Stimulated activated CD8-positive, alpha-beta memory T cell treated with anti-CD3 and anti-CD28 coated beads, Interleukin-7, amount 100 ng/mL, for 1 hour (primary cell): ENCODE measurements at places on chromosomes 4 and X.
A peak's percentile ranks its signal among the peaks of the same experiment; 100 is the strongest.

DNA sequence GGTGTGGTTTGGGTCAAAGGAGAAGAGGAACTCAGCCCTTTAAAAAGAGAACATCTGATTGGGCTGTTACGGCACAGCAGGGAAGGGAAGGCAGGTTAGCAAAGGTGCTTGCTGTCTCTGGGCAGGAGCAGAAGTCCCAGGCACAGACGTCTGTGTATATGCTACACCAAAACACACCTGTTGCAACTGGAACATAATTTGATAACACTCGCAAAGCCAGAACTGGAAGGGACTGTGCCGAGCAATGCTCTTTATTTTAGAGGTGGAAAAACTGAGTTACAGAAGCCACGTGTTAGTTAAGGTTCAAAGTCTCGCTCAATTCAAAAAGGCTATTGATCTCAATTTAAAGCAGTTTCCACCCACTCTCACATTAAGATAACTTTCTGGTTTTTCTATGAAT is 2.2 kb upstream of the FAM114A1 start:
- no peak for DNase-seq

DNA sequence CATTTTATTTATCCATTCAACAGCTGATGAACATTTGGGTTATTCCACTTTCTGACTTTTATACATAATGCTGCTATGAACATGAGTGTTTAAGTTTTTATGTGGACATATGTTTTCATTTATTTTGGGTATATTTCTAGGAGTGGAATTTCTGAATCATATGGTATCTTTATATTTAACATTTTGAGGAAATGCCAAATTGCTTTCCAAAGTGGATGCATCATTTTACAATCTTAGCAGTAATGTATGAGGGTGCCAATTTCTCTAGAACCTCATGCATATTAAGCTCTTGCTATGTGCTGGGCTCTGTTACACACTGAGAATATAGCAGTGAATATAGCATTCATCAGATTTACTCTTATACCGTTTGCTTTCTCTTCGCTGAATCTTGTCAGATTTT is 983.7 kb downstream of the STIM2 start:
- DNase-seq: no peak

- no peak for DNase-seq
These were observed 115.1 kb upstream of the SFRP2 start for GRCh38 chr4:153904011-153904410.

DNA sequence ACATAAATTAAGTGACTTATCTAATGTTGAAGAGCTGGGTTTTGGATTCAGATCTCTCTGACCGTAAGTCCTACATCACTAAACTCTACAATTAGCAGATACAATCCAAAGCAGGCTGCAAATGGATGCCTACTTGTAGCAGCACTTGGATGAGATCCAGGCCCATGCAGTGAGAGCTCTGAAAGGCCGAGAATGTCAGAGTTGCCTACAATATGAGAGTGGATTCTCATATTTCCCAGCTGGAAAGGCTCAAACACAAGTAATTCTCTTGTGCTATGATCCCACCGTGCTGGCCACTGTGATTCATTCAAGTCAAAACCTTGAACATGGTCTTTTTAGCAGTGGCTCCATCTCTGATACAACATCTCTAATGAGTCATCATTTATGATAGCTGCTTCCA is 125.4 kb upstream of the CHRDL1 start:
- no peak for DNase-seq

DNA sequence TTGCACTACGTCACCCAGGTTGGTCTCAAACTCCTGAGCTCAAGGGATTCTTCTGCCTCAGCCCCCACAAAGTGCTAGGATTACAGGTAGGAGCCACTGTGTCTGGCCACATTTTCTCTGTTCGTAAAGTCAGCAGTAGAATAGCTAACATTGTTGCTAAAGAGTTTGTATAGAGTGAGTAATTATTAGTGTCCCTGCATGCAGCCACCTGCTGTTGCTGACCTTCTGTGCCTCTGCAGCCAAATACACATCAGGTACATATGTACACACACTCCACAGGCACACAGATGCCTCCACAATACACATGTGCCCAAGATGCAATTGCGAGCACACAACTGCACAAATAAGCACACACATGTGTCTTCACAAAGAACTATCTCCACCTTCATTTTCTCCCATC is 10.9 kb downstream of the DRD5 start:
- DNase-seq: no peak

GRCh38 chrX:13700380-13700779 is 11.5 kb downstream of the RAB9A start:
- no peak for DNase-seq

DNA sequence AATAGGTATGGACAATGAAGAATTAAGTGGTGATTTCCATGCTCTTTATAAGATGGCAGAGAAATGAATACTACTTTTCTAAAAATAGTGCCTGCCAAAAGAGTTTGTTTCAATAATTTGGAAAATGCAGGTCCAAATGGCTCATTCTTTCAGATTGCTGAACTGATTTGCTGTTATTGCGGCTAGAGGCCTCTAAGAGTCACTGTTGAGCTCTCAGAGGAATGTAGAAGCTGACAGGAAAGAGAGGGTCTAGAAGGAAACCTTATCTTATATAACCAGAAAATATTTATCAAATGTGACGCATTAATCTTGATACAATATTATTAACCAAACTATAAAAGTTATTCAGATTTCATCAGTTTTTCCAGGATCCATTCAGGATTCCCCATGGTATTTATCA is 65.7 kb upstream of the PAGE1 start:
- DNase-seq: no peak

GRCh38 chr4:169715826-169716225 is 41.9 kb downstream of the HPF1 start:
- no peak for DNase-seq

GRCh38 chr4:84957514-84958420 is 8.7 kb downstream of the WDFY3 start:
- DNase-seq: no peak

- no peak for DNase-seq
These were observed 250.0 kb downstream of the CBR4 start for GRCh38 chr4:168759959-168760527.

DNA sequence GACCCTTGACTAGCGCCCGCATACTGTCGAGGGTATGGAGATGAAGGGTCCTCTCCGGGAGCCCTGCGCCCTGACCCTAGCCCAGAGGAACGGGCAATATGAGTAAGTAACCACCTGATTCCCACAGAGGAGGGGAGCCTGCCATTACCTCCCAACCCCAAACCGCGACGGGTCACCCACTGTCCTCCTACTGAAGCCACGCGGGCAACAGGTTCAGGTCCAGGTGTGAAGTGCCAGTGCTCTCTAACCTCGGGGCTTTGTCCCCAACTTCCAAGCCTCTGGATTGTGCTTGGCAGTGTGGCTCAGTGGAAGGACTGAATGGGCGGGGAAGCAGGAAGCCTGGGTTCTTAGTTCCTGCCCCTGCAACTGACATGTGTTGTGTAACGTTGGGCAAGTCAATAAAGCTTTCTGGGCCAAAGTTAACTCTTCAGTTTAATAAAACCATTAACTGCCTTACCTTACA is 694 bp downstream of the OCRL start:
- DNase-seq: no peak

DNA sequence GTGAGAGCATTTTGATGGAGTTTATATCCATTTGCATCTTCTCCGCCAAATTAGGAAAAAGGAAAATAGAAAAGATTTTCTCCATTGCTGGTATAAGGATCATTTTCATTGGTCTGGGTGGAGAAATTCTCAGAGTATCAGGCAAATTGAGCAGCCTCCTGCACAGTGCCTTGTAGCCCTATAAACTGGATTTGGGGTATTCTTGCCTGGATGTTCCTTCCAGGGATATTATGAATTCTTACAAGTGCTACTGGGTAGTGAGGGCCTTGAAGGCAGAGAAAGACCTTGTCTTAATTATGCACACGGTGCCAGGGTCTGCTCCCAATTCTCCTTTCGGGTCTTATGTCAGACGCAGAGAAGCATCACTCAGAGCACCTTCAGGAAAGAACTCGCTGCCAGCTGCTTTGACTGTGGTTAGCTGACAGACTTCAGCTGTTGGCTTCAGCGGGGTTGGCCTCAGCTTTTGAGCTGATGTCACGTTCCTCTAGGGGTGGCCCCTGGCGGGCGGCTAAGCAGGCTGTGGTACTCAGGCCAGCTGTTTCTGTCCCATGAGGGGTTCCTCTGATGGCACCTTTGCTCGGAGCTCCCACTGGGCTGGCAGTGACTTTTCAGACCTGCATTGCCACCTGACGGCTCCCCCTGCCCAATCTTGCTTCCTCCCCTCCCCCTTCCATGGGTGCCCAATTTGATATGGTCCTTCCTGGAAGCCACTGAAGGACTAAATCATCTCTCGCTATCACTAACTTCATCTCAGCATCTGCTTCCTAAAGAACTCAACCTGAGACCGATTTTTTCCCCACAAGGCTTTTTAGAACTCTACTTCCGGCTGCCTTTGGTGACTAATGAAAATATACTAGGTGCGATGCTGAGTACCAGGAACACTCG is 519.5 kb downstream of the BCOR start:
- peak; percentile 1 for DNase-seq

- DNase-seq: no peak
These were observed 95.7 kb downstream of the PSAPL1 start for GRCh38 chr4:7338876-7339623.

DNA sequence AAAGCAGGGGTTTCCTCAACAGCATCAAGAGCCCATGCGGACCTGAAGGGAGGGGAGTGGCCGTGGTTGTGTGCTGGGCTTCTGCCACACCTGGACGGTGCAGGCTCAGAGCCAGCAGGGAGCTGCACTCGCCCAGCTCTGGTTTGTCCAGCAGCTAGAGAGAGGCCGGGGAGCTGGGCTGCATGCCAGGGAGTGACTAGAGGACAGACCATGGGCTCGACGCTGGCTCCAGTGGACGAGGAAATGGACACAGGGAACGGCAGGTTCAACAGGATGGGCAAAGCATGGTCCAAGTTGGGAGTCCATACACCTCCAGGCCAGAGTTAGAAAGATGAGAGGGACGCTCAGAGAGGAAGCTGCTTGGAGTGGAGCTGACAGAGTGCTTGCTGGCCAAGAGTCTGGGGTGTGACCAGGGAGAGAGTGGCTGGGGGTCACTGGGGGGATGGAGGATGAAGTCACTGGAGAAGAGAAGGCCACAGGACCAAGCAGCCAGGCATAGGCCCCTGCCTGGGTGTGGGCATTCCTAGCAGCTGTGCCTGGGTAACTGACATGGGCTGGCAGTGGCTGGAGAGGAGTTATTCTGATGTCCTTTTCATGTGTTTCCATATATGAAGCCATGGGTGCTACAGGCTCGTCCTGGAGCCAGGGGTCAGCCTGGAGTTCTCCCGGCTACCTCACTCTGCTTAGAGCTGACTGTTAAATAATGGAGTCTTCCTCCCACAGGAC is 42.8 kb downstream of the HTT-AS start:
- no peak for DNase-seq

GRCh38 chr4:79854856-79855502 is 218.1 kb downstream of the ANTXR2 start:
- no peak for DNase-seq

DNA sequence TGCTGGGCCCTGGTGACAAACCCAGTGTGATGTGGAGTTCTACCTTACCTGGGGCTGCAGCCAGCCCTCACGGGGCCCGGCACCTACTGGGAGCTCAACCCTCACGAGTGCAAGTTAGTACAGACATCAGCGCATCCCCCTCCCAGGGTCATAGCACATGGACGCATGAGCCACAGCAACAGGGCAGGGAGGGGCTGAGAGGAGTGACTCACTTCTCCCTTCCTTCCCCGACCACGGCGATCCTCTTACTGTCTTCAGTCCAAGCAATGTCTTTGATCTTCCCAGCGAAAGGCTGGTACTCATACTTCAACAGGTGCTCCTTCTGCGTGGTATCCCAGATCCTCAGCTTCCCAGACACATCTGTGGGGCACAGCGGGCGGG is 17.8 kb downstream of the WDR1 start:
- no peak for DNase-seq

- no peak for DNase-seq
These were observed 24.4 kb upstream of the CITED1 start for GRCh38 chrX:72330131-72330530.

GRCh38 chr4:3729188-3729881 is 36.9 kb upstream of the ADRA2C start:
- no peak for DNase-seq

GRCh38 chrX:78106651-78106986 is 2.6 kb downstream of the PGK1 start:
- DNase-seq: no peak

- DNase-seq: no peak
These were observed 4.6 kb upstream of the SOWAHD start for GRCh38 chrX:119753639-119754257.

GRCh38 chrX:123740006-123740405 is 7.2 kb upstream of the THOC2 start:
- no peak for DNase-seq

- no peak for DNase-seq
These were observed 88.6 kb upstream of the MAML3 start for GRCh38 chr4:140242357-140243277.

- no peak for DNase-seq
These were observed 16.3 kb downstream of the PPP3CA start for GRCh38 chr4:101331017-101331416.

DNA sequence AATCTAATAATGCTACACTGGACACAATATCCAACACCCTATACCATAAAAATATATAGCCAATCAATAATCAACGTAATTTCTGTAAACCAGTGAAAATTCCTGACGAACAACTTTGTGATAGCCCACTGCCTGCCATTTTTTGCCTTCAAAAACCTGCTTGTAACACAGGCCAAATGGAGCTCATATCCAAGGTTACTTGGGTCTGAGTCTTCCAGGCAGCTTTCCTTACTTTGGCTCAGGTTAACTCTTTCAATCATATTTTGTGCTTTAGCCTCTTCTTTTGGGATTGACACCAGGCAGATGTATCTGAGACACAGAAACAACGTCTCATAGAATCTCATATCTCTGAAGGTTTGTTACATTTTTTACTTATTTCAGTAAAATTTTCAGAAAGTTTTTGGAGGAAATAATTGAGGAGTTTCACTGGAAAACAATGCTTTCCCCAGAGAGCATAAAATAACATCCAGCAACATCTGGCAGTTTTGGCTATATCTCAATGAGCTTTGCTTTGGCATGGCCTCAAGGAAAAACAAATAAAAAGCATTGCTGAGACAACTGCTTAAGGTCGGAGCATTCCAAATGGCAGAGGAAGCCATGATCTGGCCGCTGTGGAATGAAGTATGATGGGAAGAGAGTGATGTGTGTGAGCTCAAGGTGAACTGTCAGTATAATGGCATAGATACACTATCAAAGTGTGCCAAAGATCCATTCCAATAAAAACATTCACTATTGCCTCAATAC is 162.9 kb upstream of the SPIN4 start:
- no peak for DNase-seq

GRCh38 chr4:156968479-156968984 is 3.1 kb downstream of the PDGFC start:
- no peak for DNase-seq
